ENCODE measurements at places on chromosomes 11 and 22. TPM values are rescaled to one million over a fixed set of nuclear protein-coding genes. Genes with fewer than 3 reads are reported as not detected.

The MB gene
- not detected for total RNA-seq

The GLB1L2 gene
- total RNA-seq: 1.0 TPM

The SNX32 gene
- 14.7 TPM for total RNA-seq

The CFAP300 gene
- 1.4 TPM for total RNA-seq

The MYBPC3 gene
- total RNA-seq: not detected

- H3K4me3 ChIP-seq: no peak overlapping the region
- no peaks in the 10 kb centered on the region for H3K36me3 ChIP-seq
- H3K27me3 ChIP-seq: no peaks in the 10 kb centered on the region
- no peak for DNase-seq
- H3K4me1 ChIP-seq: peaks cover 17% of the 10 kb centered on the region
These were observed 79.7 kb downstream of the LARGE2 start for GRCh38 chr11:46002189-46002588.

The EIF4G2 gene
- 1,663 TPM for total RNA-seq

GRCh38 chr22:26970809-26971394 lies 313.5 kb downstream of the MIAT start:
- H3K4me3 ChIP-seq: no peak overlapping the region
- DNase-seq: no peak
- H3K4me1 ChIP-seq: no peaks in the 10 kb centered on the region
- H3K27ac ChIP-seq: no peak overlapping the region

DNA sequence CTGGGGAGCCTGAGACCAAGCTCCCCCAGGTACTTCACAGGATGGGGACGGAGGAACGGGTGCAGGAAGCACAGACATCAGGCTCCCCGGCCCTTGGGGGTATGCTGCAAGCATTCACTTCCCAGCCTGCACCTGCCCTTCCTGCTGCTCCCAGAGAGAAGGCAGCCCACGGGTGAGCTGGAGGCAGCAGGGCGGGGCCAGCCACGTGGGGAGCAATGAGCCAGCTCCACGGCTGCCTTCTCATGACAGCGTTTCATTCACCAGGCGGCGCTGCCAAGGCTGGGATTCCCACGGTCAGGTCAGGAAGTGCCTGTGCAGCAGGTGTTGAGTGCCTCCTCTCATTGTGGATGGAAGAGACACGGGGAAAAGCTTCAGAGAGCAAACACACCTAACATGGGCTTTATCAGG lies 14.5 kb upstream of the PHLDA2 start:
- no peak for DNase-seq
- no peak overlapping the region for H3K4me3 ChIP-seq
- H3K4me1 ChIP-seq: peaks cover 32% of the 10 kb centered on the region
- H3K27ac ChIP-seq: no peak overlapping the region

- peak overlapping the region; percentile 4 for H3K27ac ChIP-seq
- peaks cover 42% of the 10 kb centered on the region for H3K4me1 ChIP-seq
- H3K27me3 ChIP-seq: peaks cover 2% of the 10 kb centered on the region
- no peak for DNase-seq
- H3K4me3 ChIP-seq: no peak overlapping the region
These were observed 31.2 kb downstream of the CD82 start for GRCh38 chr11:44596525-44597276.

All from glutamatergic neuron (in vitro differentiated cells).